ENCODE measurements at places on chromosomes 4 and X.

DNA sequence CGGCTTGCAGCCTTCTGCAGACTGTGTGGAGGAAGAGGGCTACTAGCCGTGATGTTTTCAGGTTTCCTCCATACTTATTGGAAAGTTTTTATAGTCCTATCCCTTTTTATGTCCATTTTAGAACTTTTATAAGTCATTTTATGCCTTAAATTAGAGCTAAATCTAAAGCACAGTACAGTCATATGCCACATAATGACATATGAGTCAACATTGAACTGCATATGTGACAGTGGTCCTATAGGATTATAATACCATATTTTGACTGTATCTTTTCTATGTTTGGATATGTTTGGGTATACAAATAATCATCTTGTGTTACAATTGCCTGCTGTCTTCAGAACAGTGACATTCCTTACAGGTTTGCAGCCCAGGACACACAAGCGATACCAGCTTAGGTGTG is 200.2 kb downstream of the SPRY1 start:
- DNase-seq = no peak

- DNase-seq = no peak
Observed at GRCh38 chr4:149166876-149167275, 648.8 kb downstream of the IQCM start.

DNA sequence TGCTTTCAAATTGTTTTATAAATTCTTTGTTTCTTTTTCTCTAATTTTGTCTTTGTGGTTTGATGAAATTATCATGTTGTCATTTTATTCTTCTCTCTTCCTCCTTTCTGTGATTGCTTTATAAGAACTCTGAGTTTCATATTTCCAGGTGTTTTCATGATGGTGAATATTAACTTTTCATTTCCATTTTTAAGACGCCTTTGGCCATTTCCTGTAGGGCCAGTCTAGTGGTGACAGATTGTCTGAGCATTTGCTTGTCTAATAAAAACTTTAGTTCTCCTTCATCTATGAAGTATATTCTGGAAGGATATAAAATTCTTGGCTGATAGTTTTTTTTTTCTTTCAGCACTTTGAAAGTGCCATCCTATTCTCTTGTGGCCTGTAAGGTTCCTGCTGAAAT is 128.1 kb downstream of the FAM13A start:
- no peak for DNase-seq

DNA sequence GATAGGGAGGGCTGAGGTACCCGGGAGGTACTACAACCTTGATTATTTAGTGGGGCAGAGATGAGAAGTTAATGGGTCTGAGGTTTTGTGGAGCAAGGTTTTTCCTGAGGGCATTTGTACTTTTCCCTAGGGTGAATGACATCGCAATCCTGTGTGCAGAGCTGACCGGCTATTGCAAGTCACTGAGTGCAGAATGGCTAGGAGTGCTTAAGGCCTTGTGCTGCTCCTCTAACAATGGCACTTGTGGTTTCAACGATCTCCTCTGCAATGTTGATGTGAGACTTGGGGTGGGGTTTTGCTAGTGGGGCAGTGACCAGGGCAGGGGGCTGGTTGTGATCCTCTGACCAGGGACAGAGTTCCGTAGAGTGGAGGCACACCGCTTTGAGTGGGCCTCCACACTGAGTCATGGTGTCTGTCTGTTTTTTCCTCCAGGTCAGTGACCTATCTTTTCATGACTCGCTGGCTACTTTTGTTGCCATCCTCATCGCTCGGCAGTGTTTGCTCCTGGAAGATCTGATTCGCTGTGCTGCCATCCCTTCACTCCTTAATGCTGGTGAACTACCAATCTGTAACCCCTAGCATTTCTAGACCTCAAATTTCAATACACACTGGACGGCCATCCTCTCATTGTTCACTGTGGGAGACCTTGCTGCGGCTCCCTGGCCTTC is 9.9 kb downstream of the MED12 start:
- no peak for DNase-seq

DNA sequence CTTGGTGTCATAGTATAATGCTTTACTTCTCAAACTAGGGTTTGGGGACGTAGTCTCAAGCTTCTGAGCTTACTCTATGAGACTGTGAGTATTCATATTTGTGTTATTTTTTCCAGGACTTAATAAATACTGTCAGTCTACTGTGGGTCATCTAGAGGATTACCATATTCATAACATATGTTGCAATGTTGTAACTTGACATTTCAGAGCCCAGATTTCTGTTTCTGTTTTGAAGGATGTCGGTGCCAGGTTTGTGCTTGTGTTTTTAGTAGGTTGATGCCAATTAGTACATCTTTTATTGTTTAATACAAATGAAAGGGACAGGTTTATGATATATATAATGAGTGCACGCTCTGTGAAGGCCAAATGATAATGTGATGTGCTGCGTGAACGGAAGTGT is 69.6 kb downstream of the SPANXN4 start:
- no peak for DNase-seq

- no peak for DNase-seq
Observed at GRCh38 chr4:110610620-110610939, 12.3 kb downstream of the PITX2 start.

GRCh38 chr4:13263967-13264525 is 220.1 kb downstream of the RAB28 start:
- no peak for DNase-seq

- no peak for DNase-seq
Observed at GRCh38 chr4:8412288-8412687, 28.2 kb downstream of the ACOX3 start.

GRCh38 chr4:173464481-173464880 is 65.5 kb downstream of the HAND2 start:
- DNase-seq = no peak
